Mesothelial cell of epicardium (in vitro differentiated cells): ENCODE measurements at places on chromosomes 6 and 20. TPM values are rescaled to one million over a fixed set of nuclear protein-coding genes. Genes with fewer than 3 reads are reported as not detected.
A peak's percentile ranks its signal among the peaks of the same experiment; 100 is the strongest.

TCP11 gene
- total RNA-seq: 0.20 to 0.24 TPM (median 0.20 TPM) in 3 replicates

DNA sequence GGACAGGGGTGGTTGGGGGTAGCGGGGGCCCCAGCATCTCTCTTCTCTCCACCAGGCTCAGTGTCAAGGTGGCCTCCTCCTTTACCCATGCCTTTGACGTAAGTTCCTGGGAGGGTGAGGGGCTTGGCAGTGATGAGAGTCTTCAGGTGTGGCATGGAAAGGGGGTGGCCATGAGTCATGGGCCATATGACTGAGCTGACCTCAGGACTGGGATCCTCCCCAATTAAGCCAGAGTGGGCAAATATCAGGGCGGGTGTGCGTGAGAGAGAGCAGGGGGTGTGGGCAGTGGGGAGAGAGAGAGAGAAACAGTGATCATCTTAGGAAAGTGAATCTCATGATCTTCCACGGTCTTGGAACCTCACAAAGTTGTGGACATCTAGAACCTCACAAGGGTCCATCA lies 8.2 kb upstream of the BPIFB4 start:
- DNase-seq: no peak

COL9A1 gene
- 8.1 to 9.1 TPM (median 8.7 TPM) in 3 replicates for total RNA-seq

DNA sequence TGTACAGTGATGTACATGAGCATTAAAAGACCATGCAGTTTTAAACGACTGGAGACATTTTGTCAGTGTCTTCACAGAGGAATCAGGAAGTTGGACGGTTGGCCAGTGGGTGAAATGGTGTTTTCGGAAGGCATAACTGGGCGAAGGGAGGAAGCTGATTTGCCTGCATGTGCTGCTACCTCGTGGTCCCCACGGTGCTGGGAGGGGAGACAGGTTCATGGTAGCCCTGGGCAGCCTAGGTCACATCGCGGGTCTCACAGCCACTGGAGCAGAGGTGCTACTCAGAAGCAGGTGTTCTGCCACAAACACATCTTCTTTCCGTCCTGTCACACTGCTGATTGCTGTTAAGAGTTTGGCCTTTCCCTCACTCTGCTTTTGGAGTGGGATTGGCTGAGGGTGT lies 35.2 kb downstream of the HIVEP1 start:
- no peak for DNase-seq

GRCh38 chr6:166240889-166241288 lies 67.3 kb downstream of the PRR18 start:
- DNase-seq: no peak

DNA sequence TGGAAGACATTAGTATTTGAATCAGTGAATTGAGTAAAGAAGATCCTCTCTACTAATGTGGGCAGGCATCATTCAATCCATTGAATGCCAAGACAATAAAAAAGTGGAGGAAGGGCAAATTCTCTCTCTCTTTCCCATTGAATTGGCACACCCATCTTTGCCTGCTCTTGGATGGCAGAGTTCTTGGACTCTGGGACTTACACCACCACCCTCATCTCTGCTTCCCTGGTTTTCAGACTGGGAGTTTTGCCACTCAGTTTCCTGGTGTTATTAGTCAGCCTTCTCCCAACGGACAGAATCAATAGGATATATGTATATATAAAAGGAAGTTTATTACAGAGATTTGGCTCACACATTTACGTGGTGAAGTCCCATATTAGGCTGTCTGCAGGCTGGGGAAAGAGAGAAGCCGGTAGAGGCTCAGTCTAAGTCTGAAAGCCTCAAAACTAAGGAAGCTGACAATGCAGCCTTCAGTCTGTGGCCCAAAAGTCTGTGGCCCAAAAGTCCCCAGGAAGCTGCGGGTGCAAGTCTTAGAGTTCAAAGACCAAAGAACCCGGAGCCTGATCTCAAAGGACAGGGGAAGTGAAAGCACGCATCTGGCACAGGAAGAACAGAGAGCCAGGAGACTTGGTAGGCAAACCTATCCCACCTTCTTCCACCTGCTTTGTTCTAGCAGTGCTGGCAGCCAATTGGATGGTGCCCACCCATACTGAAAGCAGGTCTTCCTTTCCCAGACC lies 64.4 kb downstream of the SMPDL3A start:
- DNase-seq: no peak

DNA sequence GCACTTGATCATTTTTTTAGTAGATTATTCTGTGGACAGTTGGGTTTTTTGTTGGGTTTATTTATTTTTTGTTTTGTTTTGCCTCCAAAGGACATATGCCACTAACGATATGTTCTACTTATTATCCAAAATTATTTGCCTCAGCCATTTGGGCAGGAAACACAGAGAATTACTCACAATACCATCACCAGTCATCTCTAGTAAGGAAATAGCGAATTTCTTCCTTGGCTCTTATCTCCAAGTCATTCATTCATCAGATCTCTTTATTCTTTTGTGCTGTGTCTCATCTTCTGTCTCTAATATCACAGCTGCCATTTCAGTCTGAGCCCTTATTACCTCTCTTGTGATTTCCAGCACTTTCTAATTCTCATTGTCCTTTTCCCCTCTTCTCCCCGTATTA lies 130.4 kb upstream of the SMLR1 start:
- no peak for DNase-seq

SPTLC3 gene
- 27.0 to 28.5 TPM (median 27.7 TPM) in 3 replicates for total RNA-seq

DNA sequence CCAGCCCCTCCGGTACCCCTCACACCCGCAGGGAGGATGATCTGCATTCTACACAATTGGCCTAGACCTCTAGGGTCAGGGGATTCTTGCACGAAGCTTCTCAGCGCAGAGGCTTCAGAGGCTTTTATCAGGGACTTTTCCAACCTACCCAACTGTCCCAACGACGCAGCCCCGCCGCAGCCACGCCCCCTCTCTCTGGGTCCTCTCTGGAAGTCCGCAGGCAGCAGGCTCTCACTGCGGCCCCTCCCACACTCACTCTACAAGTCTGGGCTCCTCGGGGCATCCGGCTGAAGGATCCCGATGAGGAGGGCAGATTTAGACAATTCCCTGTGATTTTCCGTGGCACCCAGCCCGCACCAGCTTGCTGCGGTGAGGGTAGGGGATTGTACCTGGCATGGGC lies 227.7 kb upstream of the RNF24 start:
- DNase-seq: no peak

DNA sequence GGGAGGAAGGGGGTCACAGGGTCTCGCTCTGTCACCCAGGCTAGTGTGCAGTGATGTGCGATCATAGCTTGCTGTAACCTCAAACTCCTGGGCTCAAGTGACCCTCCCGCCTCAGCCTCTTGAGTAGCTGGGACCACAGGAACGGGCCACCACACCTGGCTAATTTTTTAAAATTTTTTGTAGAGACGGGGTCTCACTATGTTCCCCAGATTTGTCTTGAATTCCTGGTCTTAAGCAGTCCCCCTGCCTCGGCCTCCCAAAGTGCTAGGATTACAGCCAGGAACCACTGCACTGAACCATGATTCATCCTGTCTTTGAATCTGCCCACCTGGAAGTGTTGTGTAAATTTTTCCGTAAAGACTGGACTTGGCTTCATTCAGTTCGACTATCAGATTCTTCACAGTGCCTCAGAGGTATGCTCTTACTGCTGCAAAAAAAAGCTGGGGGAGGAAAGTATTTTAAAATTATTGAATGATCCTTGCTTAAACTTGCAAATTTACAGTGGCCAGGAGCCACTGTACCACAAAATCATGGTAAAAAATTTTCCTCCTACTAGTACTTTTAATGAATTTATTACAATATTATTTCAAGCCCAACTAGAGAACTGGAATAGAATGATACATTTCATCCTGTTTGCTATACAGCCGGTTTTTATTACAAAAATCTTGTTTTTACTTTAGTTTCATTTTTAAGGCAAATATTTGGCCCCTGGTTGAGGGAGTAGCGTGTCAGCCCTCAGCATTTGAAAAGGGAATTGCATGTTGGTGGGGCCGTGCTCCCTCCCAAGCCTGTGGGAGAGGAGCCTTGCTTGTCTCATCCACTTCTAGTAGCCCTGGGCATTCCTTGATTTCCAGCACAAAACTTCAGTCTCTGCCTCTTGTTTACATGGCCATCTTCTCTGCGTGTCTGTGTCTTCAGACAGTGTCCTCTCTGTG lies 202.5 kb upstream of the SGK1 start:
- no peak for DNase-seq

- DNase-seq: no peak
Observed at GRCh38 chr6:139597087-139597763, 222.8 kb upstream of the CITED2 start.

DNA sequence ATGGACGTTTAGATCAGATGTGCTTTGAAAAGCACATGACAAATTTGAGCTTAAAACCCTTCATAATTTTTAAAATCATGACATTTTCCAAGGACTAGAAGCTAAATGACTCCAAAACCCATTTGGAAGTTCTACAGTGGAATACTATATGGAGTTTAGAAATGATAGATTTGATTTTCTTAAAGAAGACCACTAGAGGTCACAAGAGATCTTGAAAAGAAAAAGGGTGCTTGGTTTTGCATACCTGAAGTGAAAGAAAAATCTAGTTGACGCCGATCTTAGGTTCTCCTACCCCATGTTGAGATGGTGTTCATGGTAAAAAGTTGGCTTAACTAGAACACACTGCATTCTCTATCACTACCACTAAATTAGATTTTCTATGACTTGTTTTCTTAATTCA lies 31.5 kb downstream of the CFAP61 start:
- DNase-seq: no peak

DUSP15 gene
- 8.4 to 10.4 TPM (median 8.5 TPM) in 3 replicates for total RNA-seq

- no peak for DNase-seq
Observed at GRCh38 chr6:108492131-108492766, 68.5 kb upstream of the FOXO3 start.

DNA sequence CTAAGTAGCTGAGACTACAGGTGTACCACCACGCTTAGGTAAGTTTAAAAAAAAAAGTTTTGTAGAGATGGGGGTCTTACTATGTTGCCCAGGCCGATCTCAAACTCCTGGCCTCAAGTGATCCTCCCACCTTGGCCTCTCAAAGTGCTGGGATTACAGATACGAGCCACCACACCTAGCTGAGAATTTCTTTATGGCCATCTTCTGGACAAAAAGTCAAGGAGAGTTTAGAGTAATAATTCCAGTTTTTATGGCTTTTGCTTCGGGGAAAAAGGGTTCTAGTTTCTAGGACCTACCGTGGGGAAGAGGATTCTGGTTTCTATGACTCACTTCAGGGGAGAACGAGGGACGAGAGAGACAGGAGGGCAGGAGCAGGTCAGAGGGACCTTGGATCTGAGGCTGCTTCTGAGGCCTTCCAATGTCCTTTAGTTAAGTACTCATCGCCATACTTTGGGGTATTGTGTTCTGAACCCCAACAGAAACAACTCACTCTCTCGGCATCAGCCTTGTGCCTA lies 69.3 kb upstream of the IER3 start:
- DNase-seq: no peak

DNA sequence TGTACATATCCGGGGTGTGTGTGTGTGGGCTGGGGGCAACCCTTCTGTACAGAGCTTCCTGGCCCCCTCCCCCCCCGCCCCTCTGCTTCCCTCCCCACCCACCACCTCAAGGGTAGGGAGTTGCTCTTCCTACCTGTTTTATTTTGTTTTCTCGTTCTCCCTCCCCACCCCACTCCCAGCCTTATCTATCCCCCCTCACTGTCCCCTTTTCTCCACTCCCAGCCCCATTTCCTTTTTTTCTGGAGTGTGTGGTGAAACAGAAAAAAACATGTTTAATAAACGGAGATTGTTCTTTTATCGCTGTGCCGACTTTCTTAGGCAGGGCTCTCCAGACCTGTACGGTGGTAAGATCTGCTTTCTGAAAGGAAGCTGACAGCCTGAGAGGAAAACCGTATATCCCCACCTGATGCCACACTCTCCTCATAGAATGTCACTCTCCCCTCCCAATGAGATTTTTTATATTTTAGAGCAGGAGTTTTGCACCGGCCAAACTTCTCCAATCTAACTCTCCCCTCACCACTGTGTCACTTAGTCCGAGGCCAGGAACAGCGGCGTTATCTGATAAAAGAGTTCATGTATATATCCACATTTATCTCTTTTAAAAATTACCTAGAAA lies 875 bp upstream of the ZBTB9 start:
- no peak for DNase-seq

RAET1E gene
- not detected in 3 replicates for total RNA-seq

GRCh38 chr6:41053041-41053440 lies at the start of gene APOBEC2:
Gene APOBEC2, plus strand, starts transcription at chr6:41053202. Its CDS starts 146 bp downstream, at chr6:41053348.
- no peak for DNase-seq

ROS1 gene
- total RNA-seq: not detected in 3 replicates

DNA sequence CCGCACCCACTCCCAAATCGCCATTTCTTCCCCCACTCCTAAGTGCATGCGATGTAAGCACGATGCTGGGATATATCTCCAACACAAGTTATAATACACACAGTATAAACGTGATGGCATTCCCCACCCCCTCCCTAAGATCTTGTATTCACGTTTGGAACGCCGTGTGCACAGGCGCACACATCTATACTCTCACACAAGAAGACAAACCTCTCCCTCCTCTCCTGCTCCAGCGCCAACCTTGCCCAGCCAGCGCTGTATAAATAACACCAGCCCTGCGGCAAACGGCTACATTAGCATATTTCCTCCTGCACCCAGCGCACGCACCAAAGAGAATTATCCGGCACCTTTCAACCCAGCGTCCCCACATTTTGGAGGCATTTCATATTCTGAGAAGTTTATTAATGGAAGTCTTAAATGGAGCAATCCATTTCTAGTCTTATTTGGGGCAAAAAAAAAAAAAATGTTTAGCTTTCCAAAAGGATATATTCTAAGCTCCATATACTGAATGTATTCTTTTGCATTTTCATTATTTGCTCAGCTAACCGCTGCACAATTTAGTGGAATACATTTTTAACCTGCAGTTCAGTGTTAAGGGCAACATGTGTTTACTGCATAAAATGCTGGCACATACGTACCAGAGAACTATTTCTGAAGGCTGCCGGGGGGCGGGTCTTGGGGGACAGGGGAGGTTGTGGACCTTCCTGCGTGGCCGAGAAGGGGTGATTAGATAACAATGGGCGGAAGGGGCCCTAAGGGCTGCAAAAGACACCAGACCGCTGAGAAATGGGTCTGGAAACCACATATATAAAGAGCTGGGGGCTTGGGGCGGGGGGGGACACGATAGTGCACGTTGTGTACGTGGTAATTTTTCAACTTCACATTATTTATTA lies 1.1 kb upstream of the SLC22A23 start:
- peak; percentile 45 for DNase-seq

DNA sequence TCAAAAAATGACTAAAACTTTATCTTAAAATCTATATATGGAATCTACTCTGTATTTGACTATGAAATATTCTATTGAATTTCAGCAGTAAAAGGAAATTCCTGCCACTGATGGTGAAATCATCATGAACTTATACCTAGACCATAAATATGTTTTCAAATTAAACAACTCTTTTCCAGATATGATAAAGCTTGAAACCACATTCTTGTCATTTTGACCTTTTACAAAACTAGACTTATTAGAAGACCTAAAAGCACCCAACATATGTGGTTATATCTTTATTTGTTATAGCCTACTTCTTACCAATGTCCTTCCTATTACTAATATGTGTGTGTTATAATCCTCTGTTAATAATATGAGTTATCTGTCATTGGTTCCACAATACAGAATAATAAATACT lies 35.3 kb downstream of the FRK start:
- DNase-seq: no peak

GNAS-AS1 gene
- total RNA-seq: 5.8 to 6.3 TPM (median 5.9 TPM) in 3 replicates
